NB4 (cell line): ENCODE measurements at places on chromosomes 6 and 20.

GRCh38 chr20:48002517-48002970, 217.3 kb upstream of the SULF2 start:
- peak; percentile 93 for DNase-seq

- peak; percentile 49 for DNase-seq
Observed at GRCh38 chr20:39880890-39881289, 808.1 kb downstream of the MAFB start.

DNA sequence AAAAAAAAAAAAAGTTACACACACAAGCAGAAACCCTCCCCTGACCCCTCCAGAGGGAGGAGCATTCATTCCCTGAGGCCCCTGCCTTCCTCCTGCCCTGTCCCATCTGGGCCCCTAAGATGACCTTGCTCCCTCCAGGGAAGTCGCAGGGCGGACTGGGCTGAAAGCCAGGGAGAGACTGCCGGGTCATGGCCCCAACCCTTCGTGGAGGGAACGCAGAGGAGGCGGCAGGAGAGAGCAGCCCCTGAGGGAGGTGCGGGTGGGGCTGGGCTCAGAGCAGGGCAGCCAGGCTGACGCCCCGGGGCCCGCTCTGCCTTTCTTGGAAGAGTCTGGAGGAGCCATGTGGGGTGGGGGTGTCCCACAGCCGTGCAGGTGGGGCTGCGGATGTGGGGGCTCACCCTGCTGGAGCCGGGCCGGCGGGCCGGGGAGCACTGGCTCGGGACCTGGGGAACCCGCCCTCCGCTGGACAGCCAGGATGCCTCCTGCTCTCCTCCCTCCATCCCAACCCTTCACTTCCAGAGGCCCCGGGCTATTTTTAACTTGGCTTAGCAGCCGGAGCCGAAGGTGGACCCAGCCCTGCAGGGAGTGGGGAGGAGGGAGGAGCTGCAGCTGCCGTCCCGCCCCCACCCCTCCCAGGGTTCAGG, 15.0 kb upstream of the ABHD16B start:
- DNase-seq = peak; percentile 46

DNA sequence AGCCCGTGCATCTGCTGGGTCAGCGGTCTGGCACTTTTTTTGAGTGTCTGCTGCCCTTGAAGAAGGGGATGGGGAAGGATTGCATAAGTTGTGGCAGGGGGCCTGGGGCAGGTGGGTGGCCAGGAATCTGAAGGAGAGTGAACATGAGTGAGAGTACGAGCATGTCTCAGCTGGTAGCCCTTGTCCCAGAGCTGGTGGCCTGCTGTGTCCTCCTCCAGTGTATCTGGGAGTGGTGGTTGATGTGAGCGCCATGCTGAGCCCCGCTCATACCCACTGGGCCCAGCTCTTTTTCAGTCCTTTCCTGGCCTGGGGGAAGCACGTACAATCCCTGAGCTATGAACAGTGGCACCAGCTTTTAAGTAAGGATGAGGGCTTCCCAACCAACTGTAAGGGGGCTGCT, 136.2 kb upstream of the AGPAT4 start:
- no peak for DNase-seq

GRCh38 chr6:37083243-37084138, 78.0 kb downstream of the FGD2 start:
- peak; percentile 99 for DNase-seq

GRCh38 chr6:127201321-127201720, 65.3 kb upstream of the RNF146 start:
- DNase-seq = no peak

DNA sequence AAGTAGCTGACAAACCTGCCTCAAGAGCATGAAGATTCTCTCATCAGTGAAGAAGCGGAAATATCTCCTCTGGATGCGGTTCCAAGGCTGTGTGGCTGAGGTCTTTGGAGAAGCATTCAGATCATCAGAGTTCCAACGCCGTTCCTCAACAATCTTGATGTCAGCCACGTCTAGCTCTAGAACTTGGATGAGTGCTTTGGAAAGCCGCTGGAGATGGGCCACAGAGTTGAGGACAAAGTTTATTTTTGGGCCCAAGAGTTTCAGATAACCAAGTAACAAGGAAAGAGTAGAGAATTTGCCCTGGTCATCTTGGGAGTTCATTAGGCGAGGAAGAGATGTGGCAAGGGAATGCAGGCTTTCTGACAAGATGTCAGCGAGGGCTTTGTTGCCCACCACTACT, 20.9 kb downstream of the TTI1 start:
- no peak for DNase-seq

- peak; percentile 84 for DNase-seq
Observed at GRCh38 chr20:13009682-13010406, 1.1 kb downstream of the SPTLC3 start.

GRCh38 chr20:49672096-49672664, 41.5 kb downstream of the B4GALT5 start:
- no peak for DNase-seq

GRCh38 chr6:135475292-135475886, 22.2 kb downstream of the AHI1 start:
- no peak for DNase-seq

DNA sequence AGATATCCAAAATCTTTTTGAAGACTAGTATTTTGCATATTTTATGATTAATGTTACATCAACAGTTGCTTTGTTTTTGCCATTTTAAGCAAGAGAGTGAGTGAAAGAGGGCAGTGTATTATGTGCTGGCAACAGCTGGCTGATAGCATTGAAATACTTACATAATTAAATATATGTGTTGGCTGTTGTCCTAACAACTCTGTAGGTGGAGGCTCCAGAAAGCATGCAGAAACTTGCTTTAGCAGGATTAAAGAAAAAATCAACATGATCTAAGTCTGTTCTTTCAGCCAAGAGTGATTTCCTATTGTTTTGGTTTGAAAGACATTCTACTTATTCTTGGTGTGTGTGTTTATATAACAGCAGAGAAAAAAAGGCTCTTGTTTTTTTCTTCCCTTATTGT, 127.5 kb downstream of the CDKAL1 start:
- no peak for DNase-seq

DNA sequence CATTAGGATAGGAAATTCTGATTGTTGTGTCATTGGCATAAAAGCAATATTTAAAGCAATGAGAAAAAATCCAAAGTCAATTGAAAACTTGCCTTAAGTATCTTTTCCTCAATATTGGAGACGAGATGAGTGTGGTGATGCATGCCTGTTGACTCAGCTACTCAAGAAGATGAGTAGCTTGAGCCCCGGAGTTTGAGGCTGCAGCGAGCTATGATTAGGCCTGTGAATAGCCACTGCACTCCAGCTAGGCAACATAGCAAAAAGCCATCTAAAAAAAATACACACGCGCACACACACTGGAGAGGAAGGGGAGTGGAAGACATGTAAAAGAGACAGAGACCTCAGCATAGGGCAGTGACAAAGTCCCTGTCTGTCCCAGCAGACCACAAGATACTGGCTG, 9.7 kb upstream of the MARCKS start:
- no peak for DNase-seq

DNA sequence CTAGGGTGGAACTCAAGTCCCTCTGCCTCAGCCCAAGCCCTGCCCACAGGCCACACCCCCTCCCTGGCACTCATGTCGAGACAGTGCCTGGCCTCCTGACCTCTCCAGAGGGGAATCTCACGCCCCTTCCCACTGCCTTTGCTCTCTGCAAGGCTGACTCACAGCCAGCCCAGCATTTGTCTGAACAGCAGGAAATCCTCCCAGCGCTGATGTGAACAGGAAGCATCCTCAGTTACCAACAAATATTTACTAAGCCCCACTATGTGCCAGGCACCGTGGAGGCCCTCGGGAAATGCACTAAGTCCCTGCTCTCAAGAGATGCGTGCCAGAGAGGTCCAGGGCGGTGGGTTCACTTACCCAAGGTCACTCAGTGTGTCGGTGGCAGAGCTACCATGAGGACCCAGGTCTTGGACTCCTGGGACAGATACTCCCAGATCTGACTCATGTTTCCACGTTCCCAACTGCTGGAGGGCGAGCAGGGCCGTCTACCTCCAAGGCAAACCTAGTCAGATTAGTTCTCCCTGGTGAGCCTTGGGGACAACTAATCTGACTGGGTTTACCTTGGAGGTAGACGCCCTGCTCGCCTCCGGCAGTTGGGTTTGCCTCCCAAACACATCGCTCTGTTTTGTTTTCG, 7.8 kb downstream of the ADA start:
- DNase-seq = peak; percentile 59

GRCh38 chr6:79422666-79423065, 114.6 kb downstream of the LCA5 start:
- DNase-seq = no peak

- no peak for DNase-seq
Observed at GRCh38 chr6:144017166-144018094, 9.4 kb upstream of the PLAGL1 start.

DNA sequence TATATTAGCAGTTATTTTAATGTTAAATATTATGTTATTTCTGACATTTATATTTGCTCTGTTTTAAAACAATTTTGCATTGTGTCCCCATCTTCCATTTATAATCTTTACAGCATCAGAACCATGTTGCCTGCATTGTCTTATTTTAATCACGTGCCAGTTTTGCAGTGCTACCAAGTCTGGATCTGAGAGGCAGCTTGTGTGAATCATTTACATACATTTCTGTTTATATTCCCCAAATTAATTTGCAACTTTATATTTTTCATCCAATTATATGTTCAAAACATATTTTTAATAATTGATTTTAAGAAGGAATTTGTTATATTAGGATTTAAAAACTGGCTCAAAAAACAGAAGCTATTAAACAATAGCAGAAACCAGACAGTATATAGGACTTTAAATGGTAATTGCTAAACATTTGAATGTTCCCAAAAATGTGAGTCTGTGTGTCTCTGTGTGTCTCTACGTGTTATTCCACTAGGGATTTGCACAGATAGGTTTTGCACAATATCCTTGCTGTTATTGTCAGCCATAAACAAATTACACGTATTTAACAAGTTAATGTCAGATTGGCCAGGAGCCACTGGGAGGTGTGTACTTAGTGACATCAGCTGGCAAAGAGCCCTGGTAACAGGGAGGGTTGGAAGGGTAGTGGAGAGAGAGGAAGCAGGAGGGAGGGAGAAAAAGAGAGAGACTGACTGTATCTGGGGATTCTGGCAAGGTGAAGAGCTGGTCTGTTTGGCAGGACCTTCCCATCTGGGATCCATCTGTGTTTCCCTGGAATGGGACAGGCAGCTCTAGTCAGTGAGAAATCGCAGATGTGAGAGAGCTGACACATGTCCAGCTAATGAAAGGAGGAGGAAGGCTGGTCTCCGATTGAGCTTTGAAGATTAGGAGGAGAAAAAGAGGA, 72.1 kb downstream of the CBFA2T2 start:
- peak; percentile 27 for DNase-seq

GRCh38 chr6:79687759-79688158, 56.6 kb downstream of the SH3BGRL2 start:
- DNase-seq = no peak

GRCh38 chr6:122619309-122619708, 9.1 kb downstream of the PKIB start:
- DNase-seq = no peak

DNA sequence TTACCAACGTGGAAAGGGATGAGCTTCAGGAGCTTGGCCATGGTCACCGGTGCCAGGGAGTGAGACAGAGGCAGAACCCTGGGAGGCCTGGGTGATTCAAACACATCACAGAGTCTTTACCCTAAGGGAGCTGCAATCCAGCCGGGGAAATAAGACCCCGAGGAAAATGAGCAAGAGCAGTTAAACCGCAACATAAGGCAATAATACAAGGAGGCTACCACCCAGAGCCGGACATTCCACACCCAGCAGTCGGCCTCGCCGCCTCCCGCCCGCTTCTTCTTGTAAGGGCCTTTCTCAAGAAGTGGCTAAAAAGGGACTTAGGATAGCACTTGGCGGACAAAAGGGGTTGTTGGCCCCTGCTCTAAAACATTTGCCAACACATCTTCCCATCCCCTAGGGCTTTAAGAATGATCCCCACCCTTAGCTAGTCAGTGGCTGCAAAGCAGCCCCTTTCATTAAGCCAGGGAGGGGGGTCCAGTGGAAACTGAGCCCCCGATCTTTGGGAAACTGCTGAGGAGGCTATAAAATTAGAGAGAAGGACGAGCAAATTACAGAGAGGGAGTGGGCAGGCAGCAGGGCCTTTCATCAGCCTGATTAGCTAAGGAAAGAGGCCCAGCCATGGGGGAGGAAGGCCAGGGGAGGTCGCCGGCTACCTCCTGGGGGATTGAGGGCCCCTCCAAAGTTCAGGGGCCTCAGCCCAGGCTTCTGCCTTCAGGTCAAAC, 34.3 kb downstream of the SNX5 start:
- DNase-seq = no peak

- DNase-seq = no peak
Observed at GRCh38 chr6:151322570-151322969, 68.8 kb downstream of the ZBTB2 start.

DNA sequence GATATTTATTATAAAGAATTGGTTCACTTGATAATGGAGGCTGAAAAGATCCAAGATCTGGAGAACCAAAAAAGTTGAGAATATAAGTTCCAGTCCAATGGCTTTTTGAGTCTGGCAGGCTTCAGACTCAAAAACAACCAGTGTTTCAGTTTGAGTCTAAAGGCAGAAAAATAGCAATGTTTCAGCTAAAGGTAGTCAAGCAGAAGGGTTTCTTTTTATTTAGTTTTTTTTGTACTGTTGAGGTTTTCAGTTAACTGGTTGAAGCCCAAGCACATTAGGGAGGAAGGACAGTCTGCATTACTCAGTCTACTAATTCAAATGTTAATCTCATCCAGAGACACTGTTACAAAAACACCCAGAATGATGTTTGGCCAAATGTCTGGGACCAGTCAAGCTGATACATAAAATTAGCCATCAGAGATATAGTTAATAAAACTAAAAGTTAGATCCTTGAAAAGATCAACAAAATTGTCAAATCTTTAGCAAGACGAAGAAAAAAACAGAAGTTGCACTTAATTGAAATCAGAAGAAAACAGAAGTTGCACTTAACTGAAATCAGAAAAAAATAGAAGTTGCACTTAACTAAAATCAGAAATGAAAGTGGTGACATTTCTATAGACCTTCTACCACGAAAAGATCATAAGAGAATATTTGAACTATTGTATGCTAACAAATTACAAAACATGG, 980.3 kb upstream of the FLRT3 start:
- DNase-seq = no peak

GRCh38 chr6:158257425-158257759, 54.9 kb upstream of the TULP4 start:
- no peak for DNase-seq

DNA sequence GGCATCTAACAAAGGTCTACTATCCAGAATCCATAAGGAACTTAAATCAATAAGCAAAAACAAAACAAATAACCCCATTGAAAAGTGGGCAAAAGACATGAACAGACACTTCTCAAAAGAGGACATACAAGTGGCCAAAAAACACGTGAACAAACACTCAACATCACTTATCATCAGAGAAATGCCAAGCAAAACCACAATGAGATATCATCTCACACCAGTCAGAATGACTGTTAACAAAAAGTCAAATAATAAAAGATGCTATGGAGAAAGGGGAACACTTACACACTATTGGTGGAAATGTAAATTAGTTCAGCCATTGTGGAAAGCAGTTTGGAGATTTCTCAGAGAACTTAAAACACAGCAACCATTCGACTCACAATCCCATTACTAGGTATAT, 19.4 kb upstream of the VNN1 start:
- DNase-seq = no peak
